ENCODE measurements at places on chromosomes 2 and 18.

GRCh38 chr2:102053096-102053495 lies 61.3 kb downstream of the IL1R2 start:
- no peak for DNase-seq

DNA sequence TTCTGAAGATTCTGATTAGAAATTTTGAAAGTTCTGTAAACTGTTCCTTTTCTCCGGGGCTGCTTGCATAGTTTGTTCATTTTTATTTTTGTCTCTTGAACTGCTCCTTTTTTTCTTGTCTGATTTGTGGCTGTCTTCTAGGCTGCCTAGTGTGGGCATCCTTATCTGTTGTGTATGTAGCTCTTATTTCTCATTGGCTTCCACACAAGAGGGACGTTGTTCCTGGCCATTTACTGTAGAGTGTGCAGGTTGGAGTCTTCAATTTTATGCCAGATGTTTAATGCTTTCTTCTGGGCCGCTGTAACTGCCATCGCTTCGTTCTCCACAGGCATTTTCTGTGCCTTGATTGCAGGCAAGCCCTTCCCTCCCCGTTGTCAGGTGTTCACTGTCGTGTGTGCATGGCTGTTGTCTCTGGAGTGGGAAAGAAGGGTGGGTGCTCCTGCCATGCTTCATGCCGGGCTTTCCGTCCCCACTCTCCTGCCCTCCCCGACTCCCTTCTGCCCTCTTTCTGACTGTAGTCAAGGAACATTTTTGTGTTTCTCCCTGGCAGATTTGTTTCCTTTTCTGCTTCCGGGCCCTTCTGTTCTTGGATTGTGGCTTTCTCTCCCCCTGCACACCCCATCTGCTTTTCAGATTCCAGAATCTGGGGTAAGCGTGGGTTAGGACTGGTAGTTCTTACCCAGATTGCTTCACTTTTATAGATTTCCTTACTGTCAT lies 15.5 kb downstream of the CEP192 start:
- DNase-seq = no peak

- DNase-seq = no peak
Measured at GRCh38 chr2:215536510-215536909, 100.6 kb upstream of the FN1 start.

- DNase-seq = no peak
Measured at GRCh38 chr2:85278361-85278760, 49.4 kb downstream of the TGOLN2 start.

- DNase-seq = no peak
Measured at GRCh38 chr18:26439537-26439936, 108.8 kb downstream of the KCTD1 start.

DNA sequence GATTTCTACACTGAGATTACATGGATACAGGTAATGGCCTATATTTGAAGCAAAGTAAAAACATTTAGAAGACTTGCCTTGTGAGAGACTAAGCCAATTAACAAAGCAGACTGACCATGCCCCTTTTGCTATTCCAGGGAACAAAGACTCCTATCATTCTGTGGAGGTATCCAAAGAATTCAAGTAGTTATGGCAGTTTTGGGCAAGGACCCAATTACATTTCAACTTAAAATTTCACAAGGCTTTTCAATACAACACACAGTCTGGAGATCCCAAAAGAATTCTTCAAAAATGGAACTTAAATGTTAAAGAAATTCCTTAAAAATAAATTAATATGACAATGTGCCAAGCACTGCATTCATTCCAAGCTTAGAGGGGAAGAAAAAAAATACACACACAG lies 109.2 kb upstream of the CHRNA1 start:
- no peak for DNase-seq

DNA sequence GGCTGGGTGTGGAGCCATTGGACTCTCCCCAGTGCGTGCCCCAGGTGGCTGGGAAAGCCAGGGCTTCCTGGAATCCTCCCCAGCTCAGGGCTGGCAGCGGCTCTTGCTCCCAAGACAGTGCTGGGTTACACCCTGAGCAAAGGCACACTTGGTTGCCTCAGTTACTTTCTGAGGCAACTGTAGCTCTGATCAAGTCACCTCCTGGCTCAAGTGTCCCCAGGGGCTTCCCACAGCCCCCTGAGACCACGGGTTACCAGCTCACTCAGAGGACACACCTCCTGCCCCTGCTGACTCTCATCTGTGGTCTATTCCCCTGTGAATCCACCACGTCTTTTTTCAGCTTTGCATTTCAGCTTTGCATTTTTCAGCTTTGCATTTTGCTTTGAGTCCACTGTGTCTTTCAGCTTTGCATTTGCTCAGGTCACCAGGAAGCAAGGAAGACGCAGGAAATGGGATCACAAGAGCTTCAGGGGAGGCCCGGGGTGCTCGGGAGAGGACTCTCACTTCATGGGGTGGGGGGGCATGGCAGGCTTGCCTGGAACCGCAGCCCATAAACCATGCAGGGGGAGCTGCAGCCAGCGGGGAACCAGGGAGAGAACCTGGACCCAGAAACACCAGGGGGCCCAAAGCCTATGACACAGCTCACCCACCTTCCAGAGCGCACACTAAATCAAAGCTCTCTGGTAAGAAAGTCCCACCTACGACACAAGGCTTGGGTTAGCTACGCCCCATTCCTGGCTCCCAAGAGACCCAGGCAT lies 138.0 kb upstream of the ASB18 start:
- DNase-seq = no peak

DNA sequence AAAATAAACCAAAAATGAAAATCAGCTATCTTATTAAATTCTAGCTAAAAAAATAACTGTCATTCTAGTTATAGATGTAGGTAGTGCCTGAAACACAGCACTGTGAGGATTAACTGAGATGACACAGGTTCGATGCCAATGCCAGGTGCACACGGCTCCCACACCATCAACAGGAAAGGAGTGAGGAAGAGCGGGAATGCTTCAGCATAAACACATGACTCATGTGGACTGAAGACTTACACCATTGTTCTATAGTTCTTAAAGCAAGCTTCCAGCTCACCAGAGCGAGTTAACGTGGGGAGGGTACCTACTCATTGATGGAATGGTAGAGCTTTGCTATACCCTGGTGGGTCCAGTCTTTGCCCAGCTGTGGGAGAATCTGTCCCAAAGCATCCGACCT lies 76.7 kb downstream of the EMILIN2 start:
- no peak for DNase-seq

Measured in stimulated activated naive CD8-positive, alpha-beta T cell treated with anti-CD3 and anti-CD28 coated beads, Interleukin-15, Interleukin-2, amounts not matched to agents 100 U/mL and 50 U/mL, for 24 hours (primary cell).